Stimulated activated CD4-positive, alpha-beta T cell treated with anti-CD3 and anti-CD28 coated beads, Interleukin-15, amount 100 ng/mL, for 1 hour (primary cell): ENCODE measurements at places on chromosomes 1 and 21.

DNA sequence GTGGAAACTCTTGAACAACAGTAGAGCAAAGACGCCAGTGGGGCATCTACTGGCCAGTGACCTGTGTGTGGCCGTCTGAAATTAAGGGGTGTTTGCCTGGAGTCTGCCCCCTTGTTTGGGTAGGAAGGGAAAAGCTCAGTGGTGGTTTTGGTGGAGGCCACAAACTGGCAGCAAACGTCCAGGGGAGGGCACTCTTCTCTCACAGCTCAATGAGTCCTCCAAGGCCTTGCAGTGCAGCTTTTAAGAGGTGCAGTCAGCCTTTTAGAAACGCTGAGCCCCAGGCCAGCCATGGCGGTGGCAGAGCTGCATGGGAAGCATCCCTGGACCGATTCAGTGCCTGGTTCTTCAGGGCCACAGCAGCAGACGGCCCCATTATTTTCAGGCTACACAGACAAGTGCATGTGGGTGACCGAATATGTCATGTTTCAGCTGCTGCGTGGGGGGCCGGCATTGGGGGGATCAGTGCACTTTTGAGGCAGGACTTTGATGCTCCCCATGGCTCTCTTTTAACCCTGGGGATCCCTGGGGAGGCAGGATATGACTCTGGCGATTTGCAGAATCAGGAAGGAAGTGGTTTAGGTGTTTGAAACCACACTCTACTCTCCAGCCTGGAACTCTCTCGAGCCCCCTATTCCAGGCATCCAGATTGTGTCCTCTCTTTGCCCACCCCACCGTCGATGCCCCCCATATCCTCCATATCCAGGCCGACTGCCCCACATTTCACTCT is 414.0 kb downstream of the PRDM2 start:
- DNase-seq: no peak

- no peak for DNase-seq
Observed at GRCh38 chr1:66035616-66036245, 243.0 kb downstream of the PDE4B start.

DNA sequence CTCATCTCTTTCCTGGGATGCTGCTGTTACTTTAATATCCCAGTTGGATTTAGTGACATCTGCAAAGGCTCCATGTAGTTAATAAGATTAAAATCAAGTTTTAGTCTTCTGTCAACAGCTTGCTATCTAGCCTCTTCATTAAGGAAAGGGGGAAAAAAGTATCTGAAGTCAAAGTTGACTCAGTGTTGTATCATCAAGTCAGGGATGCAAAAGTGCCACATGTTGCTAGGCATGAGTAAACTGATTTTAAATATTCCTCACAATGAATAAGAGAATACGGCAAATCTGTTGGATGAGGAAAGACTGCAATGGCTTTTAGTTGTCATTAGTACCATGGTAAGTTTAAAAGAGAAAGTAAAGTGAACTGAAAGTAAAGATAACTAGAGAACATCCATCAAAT is 383.2 kb upstream of the ZRANB2 start:
- no peak for DNase-seq

DNA sequence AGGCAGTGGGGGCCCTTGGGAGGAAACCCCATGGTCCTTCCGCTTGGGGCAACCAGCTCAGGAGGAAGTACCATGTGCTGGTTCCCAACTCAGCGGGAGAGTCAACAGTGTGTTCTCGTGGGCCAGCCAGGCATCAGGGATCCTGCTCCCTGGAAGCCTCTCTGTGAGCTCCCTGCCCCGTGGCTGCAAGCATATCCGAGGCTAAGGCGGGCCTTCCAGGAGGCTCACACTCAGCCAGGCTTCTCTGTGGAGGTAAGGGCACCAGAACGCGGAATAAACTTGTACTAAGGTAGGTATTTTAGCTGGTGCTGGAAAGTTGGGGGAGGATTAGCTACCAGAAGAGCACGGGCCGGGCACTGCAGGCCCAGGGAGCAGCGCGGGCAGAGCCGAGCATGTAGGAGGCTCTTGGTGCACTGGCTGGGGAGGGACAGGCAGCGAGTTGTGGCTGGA is 74.7 kb upstream of the POU3F1 start:
- no peak for DNase-seq

GRCh38 chr1:182291584-182292192 is 99.9 kb downstream of the GLUL start:
- DNase-seq: no peak

DNA sequence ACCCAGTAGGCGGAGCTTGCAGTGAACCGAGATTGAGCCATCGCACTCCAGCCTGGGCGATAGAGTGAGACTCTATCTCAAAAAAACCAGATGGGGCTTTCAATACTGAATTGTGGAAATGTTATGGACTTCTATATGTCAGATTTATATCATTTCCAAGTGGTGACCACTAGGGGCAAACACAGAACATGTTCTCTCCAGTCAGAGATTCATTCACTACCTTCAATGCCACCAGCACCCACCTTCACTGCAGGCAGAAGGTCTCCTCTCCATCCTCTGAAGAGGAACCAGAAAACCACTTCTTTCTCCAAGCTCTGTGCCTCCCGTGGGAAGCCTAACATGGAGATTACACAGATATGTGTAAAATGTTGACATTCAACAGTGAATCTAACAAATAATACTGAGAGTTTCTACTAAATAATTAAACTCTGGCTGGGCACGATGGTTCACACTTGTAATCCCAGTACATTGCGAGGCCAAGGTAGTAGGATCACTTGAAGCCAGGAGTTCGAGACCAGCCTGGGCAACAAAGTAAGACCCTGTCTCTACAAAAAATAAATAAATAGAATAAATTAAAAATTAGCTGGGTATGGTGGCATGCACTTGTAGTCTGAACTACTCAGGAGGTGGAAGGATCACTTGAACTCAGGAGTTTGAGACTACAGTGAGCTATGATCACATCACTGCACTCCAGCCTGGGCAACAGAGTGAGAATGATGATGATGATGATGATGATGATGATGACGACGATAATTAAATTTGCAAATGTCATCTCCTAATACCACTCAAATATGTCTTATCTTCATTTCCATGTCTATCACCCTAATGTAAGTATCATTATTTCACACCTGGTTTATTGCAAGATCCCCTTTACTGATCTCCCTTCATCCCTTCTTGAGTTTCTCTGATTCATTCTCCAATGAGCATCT is 151.1 kb downstream of the ZNF281 start:
- DNase-seq: no peak

DNA sequence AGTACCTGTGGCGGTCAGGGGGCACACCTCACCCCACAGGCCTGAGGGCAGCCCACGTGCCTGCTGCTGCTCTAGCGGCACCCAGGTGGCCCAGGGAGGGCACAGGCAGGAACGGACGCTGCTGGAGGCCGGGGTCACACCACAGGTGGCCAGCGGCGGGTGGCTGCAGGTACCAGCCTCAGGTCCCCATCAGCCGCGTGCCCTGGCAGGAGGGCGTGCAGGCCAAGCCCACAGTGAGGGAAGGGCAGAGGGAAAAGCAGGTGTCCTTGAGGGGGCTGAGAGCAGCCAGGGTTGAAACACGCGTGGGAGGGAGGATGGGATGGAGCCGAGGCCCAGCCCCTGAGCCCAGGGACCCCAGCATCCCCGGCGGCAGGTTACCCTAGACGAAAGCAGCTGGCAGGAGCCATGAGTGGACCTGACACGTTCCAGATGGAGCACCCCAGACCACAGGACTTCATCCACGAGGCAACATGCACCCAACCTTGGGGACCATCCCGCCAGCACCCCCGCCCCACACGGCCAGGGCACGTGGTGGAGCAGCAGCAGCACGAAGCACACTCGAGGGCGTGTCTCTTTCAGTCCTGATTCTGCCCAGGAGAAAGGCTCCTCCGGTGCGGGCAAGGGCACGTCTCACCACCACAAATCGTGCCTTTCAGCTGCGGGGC is 3.7 kb downstream of the SLC19A1 start:
- DNase-seq: no peak

GRCh38 chr1:46521414-46521813 is 30.0 kb downstream of the KNCN start:
- DNase-seq: no peak

- DNase-seq: no peak
Observed at GRCh38 chr1:118636004-118636403, 352.1 kb downstream of the TBX15 start.

DNA sequence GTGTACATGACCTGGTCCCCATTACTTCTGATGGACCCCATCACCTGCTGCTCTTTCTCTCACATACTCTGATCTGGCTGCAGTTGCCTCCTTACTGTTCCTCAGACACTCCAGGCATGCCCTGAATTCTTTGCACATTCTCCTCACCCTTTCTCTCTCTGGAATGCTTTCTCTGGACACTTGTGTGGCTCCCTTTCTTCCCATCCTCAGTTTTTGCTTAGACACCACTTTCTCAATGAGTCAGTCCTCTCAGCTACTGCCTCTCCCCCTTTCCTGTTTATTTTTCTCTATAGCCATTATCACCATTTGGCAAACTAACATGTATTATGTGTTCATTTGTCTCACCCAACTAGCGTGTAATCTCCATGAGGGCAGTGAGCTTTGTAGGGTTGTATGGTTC is 28.1 kb downstream of the PLXNA2 start:
- no peak for DNase-seq

DNA sequence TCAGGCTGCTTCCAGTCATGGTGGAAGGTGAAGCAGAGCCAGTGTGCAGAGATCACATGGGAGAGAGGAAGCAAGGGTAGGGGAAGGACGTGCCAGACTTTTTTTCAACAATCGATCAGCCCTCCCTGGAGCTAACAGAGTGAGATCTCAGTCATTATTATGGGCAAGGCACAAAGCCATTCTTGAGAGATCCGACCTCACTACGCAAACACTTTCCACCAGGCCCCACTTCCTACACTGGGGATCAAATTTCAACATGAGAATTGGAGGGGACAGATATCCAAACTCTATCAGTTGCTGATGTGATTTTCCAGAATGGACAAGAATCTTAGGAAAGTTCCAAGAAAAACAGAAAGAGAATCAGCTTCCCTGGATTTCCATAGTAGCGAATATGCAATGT is 60.5 kb downstream of the BACE2 start:
- DNase-seq: no peak
